ENCODE measurements at places on chromosomes 7 and 10.

DNA sequence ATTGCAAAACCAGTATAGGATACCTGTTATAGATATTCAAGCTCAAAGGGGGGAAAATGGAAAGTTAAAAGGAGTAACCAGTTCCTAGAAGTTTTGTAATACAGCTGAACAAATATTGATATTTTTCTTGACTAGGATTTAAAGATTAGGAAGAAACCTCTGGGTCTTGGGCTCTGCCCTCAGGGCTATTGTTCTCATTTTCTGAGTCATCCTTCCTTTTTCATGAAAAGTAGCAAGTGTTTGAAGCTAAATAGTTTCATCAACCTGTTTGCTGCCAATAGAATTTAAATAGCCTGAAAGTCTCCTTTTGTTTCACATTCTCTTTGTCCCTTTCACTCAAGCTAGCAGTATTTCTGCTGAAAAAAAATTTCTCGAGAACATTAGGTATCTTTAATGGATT, 1061.1 kb upstream of the GHITM start:
- no peak for DNase-seq

- DNase-seq: no peak
Observed at GRCh38 chr10:60212195-60212594, 177.5 kb downstream of the ANK3 start.

DNA sequence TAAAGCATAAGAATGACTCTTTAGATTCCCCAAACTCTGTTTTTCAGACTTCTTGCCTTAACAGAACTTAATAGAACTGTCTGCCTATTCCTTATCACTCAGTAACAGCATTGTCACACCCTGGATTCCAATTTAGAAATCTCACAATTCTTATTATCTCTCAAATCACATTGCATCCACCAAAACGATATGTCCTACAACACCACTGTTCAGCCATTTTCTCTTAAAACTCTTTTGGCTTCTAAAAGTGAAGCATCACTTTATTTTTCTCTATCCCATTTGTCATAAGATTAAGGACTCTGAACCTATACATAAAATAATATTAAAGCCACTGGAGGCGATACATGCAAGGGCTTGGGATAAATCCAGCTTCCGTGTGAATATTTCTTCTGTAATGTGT, 1.2 kb upstream of the CPED1 start:
- no peak for DNase-seq

- DNase-seq: no peak
Observed at GRCh38 chr7:140048138-140048537, 14.6 kb downstream of the PARP12 start.

DNA sequence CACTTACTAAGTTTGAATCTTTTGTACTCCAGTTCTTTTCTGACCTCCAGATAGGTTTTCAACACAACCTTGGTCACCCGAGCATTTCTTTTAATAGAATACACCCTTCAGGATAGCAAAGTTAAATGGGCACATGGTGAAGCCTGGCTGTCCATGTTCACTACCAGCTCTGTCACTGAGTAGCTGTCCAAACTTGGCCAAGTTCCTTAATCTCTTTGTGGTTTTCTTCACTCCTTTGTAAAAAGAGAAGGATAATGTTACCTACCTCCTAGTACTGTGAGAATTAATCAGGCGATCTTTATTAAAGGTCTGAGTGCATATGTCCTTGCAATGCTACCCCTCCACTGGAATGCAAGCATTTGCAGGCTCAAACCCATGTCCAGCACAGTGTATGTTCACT, 128.1 kb upstream of the PTPRZ1 start:
- no peak for DNase-seq

Measured in right renal pelvis (tissue), 4 donors.